Activated T-helper 1 cell treated with Interleukin-2 at 50 U/mL for 16 hours (primary cell): ENCODE measurements at places on chromosomes 11 and 22.

- no peak for DNase-seq
These were observed 5.1 kb downstream of the TCF20 start for GRCh38 chr22:42265321-42265720.

DNA sequence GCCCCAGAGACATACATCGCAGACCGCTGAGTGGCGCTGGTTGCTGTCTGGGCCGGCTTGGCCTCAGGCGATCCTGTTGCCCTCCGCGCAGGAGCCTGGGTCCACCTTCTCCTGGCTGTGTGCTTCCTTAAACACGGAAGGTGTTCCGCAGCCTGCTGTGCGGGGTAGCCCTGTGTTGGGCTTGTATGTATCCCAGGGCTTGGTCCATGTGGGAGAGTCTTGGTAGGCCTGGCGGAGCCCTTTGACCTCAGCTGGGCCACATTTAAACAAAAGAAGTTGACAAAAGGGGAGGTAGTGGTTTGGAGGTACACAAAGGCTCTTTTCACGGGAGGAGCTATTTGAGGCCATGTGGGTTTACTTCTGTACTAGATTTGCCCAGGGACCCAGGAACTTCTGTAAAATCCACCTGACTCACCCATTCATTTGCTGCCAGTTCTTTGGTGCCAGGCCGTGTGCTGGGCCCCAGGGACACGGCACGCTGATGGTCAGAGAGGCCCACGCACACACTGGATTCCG is 11.0 kb upstream of the GRAMD4 start:
- no peak for DNase-seq

GRCh38 chr11:17991783-17992433 is 20.9 kb downstream of the SERGEF start:
- DNase-seq, result no peak

- no peak for DNase-seq
These were observed 36.0 kb downstream of the BRD1 start for GRCh38 chr22:49791682-49792081.

GRCh38 chr11:78688460-78688859 is 113.8 kb upstream of the NARS2 start:
- no peak for DNase-seq

DNA sequence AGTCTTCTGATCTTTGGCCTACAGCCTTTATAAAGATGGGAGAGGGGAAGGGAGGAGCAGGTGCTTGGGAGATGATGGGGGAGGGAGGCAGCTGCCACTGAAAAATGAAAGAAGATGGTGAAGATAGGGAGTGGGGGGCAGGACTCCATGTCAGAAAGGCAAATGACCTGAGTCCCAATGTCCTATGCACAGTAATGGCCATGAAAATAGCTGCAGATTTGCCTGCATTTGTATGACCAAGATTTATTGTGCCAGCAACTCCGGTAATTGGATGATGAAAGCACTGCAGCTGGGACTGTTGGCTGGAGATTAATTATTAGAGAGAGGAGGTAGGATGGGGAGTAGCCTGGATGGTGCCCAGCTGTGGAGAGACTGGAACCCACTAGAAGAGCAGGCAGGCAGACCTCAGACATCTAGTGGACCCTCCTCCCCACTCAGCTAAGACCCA is 36.1 kb downstream of the NEU3 start:
- no peak for DNase-seq

- DNase-seq, result no peak
These were observed 139.0 kb upstream of the LUZP2 start for GRCh38 chr11:24357620-24358410.

DNA sequence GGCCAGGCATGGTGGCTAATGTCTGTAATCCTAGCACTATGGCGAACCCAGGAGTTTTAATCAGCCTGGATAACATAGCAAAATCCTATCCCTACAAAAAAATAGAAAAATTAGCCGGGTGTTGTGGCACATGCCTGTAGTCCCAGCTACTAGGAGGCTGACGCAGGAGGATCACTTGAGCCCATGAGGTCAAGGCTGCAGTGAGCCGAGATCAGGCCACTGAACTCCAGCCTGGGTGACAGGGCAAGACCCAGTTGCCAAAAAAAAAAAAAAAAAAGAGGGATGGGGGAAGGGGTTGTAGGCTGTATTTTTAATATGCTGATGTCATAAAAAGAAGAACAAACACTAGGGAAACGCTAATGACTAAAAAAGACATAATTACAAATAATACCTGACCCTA is 12.1 kb downstream of the DDX6 start:
- DNase-seq, result no peak

DNA sequence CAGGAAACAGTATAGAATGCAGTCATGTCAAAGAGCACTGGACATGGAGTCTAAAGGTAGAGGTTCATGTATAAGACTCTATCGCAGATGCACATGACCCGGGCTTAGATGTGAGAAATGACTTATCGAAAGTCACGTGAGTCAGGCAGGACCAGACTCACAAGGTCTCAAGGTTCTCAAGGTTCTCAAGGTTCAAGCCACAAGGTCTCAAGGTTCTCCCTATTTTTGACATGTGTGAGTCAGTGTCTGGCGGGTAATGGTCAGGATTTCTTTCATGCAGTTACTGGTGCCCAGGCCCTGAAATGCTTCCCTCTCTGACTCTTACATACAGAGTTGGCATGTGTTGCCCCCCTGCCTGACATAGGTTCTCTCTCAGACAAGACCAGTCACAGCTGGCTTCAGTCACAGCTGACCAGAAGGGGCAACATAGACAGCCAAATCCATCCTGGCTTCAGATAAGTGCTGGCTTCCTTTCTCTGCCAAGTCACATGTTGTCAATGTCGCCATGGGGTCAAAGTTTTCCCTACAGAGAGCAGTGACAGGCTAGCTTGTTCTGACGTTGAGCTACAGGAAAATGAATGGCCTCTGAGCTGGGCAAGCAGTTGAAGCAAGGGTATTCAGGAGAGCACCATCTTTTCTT is 10.1 kb downstream of the CSRP3 start:
- no peak for DNase-seq

DNA sequence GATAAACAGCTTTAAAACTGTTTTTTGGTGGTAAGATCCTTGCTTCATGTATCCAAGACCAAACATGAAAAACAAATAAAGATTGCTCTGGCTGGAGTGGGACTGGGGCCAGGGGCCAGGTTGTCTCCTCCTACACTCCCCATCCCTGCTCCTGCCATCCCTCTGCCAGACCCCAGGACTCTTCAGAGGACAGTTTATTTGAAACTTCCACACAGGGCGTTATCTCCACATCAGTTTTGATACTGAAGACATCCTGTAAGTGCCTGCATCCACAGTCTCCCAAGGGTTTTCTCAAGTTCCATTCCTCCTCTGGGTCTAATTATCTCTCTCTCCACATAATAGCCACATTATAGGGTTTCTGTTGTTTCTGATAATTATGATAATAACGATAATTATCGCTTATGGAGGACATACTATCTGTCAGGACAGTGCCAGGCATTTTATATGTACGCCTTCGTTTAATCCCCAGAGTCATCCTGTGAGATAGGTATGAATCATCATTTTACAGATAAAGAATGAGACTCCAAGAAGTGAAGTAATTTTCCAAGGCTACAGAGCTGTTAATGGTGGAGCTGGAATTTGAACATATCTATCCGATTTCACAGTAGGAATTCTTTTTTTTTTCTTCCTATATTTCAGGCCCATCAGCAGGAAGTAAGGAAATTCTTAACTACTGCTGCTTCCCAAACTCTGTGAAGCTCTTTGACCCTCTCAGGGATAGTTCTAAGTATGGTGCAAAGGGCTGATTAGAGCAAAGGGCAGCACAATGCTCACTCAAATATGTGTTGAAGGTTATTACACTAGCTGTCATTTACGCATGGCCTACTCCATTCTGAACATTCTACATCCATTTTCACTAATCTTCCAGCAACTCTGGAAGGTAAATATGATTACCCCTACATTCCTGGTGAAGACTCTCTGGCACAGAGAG is 488.0 kb upstream of the CCDC90B start:
- DNase-seq, result no peak

GRCh38 chr22:22840780-22841179 is 46.8 kb upstream of the IGLL5 start:
- DNase-seq, result no peak

DNA sequence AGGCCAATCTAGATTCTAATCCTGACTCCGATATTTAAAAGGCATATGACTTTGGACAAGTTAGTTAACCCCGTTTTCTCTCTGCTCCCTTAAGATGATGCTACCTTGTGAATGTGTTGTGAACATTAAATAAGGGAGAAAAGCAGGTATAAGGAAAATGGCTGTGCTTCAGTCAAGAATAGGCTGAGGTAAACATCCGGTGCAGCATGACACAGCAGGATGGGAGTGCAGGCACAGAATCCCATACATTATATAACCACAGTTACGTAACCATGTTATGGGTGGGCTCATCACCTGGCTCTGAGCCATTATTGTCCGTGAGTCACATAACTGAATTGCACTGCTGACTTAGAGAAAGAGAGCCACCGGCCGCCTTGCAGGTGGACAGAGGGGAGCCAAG is 382.2 kb upstream of the ANO5 start:
- DNase-seq, result no peak

DNA sequence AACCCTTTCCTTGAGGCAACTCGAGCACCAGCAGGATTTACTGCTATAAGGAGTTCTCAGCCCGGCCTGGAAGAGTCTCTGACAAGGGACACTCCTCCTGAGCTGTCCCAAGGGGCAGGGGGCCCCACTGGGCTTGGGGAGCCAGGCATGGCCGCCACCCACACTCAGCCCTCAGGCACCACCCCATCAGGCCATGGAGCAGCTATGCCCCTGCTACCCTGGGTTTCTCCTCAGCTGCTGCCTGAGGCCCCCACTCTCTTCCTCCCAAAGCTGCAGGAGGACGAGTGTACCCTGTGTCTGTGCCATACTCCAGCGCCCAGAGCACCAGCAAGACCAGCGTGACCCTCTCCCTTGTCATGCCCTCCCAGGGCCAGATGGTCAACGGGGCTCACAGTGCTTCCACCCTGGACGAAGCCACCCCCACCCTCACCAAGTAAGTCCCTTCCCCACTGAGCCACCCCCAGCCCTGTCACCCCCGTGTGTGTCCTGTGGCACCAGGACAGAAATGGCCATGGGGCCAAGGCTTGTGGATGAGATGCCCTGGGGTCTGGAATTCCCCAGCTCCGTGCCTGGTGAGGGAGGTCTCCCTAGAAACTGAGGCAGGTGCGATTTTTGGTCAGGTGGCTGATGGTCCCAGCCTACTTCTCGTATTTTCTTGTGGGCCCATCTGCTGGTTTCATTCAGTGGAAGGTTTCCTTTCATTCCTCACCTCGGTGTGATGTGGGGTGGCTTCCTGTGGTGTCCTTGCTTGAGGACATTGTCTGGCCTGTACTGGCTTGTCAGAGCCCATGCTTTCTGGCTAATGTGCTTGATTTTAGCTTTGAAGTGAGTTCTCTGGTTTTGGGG is 28.4 kb downstream of the TAB1 start:
- DNase-seq, result no peak

GRCh38 chr22:26547837-26548236 is 35.6 kb upstream of the TFIP11 start:
- DNase-seq, result no peak

DNA sequence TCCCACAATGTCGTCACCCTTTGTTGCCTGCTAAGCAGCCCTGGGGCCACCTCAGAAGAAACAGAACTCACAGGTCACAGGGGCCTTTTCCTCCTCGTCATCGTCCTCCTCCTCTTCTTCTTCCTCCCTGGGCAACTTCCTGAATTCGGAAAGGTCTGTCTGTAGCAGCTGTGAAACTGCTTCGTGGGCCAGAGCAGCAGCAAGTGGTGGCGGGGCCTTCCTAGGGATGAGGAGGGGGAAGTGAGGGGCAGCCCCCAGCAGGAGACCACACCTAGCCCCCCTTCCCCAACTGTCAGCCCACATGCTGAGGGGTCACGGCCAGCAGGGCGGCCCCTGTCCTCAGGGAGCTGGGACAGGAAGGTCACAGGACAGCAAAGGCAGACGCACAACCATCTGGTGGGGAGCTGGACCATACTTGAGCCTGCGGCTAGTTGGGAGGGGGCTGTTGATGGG is 13.2 kb downstream of the PPM1F start:
- no peak for DNase-seq

DNA sequence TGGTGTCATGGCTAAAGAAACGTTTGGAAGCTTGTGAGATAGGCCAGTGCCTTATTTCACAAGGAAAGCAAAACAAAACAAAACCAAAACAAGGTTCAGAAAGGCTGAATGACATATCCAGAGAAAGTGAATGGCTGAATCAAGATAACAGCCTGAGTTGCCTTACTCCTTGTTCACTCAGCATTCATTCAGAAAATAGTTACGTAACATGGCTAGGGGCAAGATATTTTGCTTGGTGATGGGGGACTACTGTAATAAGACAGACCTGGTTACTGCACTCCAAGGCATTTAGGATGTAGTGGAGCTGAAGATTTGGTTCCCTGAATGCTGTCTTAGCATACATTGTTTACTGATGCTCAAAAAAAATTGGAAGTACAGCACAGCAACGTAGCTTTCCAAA is 47.7 kb downstream of the C11orf91 start:
- no peak for DNase-seq

DNA sequence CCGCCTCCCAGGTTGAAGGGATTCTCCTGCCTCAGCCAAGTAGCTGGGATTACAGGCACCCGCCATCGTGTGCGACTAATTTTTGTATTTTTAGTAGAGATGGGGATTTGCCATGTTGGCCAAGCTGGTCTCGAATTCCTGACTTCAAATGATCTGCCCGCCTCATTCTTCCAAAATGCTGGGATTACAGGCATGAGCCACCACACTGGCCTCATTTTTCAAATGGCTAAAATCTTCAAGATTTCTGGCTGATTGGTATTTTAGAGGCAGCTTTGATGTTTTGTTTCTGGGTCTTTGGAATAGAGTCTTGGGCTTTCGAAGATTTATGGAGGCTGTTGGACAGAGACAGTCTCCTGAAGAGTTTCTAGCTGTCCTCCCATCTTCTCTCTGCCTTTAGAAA is 5.8 kb upstream of the SLC3A2 start:
- no peak for DNase-seq

DNA sequence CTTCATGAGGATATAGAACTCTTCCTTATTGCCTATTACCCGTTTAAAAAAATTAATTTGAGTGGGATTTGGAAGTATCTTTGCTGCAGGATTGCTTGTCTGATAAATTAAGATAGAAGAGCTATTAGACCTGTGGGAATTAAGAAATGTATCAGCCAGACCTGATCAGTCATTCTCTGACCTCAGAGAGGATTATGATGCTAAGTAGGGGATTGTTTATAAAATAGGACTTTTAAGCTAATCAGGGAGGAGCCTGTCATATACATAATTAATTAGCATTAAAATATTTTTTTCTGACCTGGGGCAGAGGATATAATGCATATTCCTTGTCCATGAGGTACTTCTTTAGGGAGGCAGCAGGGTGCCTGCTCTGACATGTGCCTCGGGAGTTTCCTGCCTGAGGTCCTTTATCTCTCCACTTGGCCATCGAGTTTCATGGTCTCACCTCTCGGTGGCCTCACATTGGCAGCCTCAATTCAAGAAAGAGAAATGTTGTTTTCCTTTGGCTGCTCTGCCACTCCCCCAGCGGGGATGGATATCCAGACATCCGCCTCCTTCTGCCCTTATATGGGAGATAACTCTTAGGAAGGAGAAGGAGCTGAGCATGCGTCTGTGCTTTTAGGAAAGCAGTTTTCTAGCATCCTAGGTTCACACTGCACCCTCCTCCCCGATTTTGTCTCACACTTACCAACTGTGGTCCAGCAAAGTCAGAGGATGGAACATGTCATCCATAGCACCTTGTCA is 41.1 kb downstream of the DIXDC1 start:
- DNase-seq, result no peak
